RKO (cell line): ENCODE measurements at places on chromosomes 4 and X.

GRCh38 chr4:165970703-165971420 lies 97.8 kb downstream of the TLL1 start:
- no peak for DNase-seq

GRCh38 chr4:7715271-7716009 lies 224.2 kb downstream of the AFAP1 start:
- DNase-seq, result no peak

GRCh38 chr4:179867300-179867878 lies 2375.8 kb upstream of the TENM3 start:
- DNase-seq, result peak; percentile 77

GRCh38 chr4:148057984-148058859 lies 326.3 kb downstream of the ARHGAP10 start:
- DNase-seq, result no peak

GRCh38 chr4:174523025-174523693 lies 871 bp upstream of the HPGD start:
- DNase-seq, result no peak

DNA sequence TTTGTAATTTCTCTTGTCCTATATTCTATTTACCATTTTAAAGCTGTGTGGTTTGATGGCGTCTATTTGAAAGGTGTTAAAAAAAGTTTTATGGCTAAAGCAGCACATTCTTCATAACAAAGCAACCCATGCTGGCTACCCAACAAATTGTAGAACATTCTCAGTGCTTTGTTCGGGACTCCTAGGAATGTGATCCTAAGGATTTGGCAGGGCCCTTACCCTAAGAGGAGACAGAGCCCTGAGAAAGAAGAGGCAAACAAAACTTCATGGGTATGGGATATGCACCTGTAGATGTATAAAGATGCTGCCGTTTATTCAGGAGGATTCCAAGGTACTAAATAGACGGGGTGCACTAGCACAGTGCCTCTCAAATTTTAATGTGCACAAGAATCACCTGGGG lies 370.8 kb upstream of the DIPK2B start:
- no peak for DNase-seq

GRCh38 chr4:123315617-123316016 lies 81.0 kb upstream of the SPRY1 start:
- DNase-seq, result no peak

DNA sequence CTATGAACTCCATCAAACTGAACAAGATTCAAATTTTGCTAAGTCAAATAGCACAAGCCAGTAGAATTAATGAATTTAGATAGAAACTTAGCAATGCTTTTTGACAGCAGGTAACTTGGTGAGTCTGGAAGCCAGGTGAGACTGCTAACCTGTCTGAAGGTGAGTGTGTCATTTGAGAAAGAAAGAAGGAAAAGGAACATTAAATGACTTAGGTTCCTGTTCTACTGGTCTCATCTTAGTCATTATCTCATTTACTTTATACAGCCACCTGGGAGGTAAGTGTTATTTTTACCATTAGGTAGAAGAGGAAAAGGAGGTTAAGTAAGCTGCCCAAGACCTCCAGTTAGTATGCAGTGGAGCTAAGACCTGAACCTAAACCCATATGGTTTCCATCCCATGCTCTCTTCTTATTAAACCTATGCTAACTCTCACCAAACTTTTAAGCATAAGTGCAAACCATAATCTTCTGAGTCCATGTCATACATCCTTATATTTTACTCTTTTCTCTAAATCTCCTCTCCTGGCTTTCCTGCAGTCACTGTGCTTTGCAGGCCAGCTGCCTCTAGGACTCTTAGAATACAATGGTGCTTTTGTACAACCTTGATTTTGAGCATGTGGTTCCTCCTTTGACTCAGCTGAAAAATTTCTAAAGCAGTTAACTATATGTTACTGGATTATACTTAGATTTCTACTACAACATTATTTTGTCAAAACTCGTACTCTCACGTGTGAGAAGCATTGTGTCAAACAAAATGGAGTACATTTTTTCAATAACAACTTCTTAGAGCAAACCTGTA lies 68.5 kb downstream of the ATP10D start:
- no peak for DNase-seq

DNA sequence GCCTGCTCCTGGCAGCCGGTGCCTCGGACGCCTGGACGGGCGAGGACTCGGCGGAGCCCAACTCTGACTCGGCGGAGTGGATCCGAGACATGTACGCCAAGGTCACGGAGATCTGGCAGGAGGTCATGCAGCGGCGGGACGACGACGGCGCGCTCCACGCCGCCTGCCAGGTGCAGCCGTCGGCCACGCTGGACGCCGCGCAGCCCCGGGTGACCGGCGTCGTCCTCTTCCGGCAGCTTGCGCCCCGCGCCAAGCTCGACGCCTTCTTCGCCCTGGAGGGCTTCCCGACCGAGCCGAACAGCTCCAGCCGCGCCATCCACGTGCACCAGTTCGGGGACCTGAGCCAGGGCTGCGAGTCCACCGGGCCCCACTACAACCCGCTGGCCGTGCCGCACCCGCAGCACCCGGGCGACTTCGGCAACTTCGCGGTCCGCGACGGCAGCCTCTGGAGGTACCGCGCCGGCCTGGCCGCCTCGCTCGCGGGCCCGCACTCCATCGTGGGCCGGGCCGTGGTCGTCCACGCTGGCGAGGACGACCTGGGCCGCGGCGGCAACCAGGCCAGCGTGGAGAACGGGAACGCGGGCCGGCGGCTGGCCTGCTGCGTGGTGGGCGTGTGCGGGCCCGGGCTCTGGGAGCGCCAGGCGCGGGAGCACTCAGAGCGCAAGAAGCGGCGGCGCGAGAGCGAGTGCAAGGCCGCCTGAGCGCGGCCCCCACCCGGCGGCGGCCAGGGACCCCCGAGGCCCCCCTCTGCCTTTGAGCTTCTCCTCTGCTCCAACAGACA lies 4.4 kb downstream of the SOD3 start:
- DNase-seq, result no peak

DNA sequence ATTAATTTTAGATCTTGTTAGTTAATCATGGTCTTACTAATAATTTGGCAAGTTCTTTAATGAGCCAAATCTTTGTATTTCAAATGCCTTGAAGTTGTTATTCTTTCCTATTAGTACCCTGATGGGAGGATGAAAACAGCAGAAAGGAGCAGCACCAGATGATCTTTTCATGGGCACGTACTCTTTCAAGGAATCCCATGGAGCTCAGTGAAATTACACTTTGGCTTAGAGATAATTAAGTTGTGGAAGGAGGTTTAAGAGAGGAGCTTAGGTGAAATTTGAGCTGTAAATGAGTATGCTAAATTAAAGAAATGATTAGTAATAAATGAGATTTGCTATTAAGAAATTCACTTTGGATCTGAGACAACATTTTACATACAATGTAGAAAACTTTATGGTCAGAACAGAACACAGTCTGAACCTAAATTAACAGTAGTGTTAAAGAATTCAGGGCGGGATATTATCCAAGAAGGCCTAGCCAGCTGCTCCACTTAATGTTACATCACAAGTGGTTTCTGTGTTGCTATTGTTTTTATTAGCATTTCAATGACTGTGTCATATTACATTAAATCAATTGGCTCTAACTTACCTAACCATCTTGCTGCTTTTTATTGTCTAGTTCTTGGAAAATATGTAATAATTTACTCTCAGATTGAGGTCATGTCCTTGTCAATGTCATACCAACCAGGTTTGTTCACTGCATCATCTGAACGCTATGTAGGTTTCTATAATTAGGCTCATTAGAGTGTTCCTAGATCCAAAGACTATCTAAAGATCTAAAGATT lies 3.9 kb downstream of the MTHFD2L start:
- DNase-seq, result no peak

GRCh38 chr4:155405059-155405458 lies 28.3 kb upstream of the MAP9 start:
- no peak for DNase-seq

DNA sequence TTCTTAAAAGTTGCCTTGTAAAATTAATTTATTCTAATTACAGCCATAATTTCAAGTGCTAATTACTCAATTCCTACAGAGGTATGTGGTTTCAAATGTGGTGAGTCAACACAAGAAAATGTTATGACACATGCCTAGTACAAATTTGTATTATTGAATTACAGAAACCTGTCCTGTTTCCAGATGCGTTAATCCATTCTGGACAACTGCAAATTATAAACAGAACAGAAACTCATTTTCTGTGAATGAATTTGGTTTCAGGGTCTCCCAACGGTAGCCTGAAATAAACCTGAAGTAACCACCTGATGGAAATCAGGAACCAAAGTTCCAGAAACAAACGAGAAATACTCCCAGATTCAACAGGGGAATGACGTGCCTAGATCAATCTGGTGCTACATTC lies 328.6 kb upstream of the F9 start:
- no peak for DNase-seq

DNA sequence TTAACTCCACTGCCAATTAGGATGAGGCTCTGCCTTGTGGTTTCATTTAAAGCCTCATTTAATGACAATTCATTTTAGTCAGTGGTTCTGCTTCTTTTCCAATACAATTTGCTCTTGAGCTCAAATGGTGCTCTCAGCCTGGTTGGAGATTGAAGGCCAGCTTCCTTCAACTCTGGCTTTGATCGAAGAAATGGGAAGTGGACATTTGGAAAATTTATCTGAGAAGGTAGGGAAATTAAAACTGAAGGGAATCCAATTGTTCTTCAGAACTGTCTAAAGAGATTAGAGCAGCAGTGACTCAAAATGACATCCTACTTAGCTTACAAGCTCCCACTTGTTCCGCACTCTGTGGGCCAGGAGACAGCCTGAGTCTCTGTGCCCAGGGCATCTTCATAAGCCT lies 206.8 kb downstream of the SMARCA1 start:
- DNase-seq, result no peak

- no peak for DNase-seq
Observed at GRCh38 chr4:85696661-85697060, 221.7 kb downstream of the ARHGAP24 start.

DNA sequence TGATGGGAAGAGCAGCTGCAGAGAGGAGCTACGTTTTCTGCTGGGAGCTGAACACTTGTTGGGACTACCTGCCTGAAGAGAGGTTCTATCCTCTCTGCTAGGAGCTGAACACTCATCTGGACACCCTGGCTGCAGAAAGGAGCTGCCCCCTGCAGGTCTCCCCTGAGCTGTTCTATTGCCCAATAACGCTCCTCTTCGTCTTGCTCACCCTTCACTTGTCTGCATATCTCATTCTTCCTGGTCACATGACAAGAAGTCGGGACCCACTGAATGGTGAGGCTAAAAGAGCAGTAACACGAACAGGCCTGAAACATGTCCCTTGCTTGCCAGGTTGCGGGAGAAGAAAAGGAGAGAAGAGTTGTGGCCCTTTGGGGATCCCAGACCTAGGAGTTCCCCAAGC lies 27.8 kb downstream of the NAA11 start:
- no peak for DNase-seq

- DNase-seq, result no peak
Observed at GRCh38 chr4:3369781-3370674, 71.7 kb upstream of the HGFAC start.
